ENCODE measurements at places on chromosomes 5 and 9.

DNA sequence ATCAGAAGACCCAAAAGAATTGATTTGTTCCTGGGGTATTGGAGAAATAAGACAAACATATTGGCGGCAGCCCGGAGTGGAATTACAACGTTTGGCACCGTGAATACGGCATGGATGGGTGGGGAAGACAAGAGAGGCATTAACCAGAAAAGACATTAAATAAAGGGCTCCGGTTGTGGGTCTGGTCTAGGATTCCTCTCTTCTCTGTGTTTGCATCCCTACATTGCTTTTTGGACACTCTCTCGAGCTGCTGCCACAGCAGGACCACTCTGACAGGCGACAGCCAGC lies 138.7 kb upstream of the PALM2AKAP2 start:
- DNase-seq: no peak

DNA sequence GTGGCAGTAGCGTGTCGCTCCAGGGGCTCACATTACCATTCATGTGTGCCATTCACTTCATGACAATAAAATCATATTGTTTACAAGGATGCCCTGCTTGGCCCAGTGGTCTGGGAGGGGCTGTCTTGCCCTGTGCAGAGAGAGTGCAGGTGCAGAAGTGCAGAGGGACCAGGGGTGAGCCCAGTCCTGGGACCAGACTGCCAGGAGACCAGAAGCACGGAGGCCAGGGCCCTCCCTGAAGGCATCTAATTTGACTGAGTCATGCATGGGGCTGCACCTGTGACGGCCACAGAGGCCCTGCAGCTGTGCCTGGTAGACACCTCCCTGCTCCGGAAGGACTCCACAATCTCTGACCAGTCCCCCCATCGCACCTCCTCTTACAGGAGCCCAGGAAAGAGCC lies 164.4 kb upstream of the FOXD4L5 start:
- DNase-seq: no peak

DNA sequence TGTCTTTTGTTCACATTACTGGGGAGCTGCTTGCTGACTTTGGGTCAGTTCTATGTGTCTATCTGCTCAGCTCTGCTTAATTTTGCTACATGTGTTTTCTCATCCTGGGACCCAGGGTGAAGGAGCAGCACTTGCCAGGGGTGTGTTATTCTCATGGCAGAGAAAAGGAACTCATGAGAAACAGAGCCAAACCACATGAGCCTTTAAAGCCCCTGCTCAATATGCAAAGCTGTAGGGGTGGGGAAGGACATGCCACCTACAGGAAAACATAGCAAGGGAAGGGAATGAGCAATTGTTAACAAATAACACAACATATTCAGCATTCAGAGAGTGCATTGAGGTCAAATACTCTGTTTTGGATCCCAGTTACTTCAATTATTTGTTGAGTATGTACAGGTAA lies 290.9 kb downstream of the CDK5RAP2 start:
- no peak for DNase-seq

DNA sequence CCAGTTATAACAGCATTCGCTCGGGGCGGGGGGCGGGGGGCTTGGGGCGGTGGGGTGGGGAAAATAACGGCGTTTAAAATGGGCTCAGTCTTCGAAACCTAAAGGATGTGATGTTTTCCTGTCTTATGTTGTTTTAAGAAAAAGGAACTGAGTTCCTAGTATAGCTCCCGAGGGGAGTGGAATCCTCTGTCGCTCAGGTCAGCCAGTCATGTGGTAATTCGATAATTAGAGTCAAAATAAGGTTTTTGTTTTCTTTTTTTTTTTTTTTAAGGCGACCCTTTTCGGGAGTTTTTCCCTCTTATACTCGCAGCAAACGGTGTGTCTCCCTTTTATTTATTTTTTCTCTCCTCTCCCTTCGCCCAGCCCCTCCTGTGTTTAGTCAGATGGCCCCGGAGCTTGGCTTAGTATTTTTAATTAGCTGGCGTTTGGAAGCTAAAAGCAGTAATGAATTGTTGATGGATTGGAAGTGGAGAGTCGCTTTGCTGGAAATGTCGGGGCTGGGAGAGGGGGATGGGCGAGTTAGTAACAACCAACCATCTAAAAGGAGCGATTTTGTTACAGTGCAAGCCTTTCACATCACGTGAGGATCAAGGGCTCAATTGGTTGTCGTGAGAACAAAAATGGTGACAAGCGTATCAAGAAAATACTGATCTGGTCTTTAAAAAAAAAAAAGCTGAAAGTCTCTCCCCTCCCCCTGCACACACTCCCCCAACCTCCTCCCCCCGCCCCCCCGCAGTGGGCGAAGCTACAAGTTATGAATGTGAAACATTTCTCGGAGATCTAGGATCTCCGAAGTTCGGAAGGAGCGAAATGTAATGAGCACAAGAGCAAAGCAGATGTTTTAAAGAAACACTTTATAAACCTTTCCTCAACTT lies 714 bp upstream of the ZNF608 start:
- DNase-seq: peak; percentile 54

DNA sequence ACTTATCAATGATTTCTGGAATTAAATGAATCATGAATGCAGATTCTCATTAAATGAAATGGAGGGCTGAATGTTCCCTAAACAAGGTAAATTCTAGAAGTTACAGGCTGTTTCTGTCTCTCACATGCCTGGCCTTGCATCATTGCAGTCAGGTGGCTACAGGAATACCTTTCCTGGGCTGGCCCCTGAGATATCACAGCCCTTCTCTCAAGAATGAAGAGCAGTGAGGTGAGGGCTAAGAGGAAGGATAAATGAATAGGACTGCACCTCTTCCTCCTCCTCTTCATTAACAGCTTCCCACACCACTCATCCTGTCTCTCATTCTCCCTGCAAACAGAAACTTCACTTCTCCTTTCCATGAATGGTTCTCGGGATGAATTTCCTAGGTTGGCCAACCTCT lies 22.5 kb downstream of the ARHGEF28 start:
- no peak for DNase-seq

DNA sequence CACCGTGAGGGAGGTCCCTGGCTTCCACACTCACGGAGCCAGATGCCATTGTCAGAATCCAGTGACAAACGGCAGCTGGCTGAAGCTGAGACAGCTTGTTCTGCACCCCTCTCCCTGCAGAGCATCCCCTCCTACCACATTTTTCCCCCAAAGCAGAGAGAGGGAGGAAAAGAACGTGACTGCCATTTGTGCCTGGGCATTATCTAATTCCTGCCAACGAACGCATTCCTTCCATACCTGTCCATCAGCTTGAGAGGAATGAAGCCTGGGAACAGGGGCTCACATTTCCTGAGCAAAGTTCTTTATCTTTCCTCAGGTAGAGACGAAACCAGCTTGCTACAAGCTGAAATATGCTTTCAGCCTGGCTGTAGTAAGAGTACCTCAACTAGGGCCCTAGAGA lies 175.4 kb downstream of the SLIT3 start:
- DNase-seq: no peak

- peak; percentile 94 for DNase-seq
These were observed 164.5 kb upstream of the S1PR3 start for GRCh38 chr9:88826771-88827181.

- no peak for DNase-seq
These were observed 26.5 kb downstream of the B4GALT1 start for GRCh38 chr9:33140401-33141360.

- peak; percentile 9 for DNase-seq
These were observed 93.8 kb downstream of the OXCT1 start for GRCh38 chr5:41776435-41776834.

DNA sequence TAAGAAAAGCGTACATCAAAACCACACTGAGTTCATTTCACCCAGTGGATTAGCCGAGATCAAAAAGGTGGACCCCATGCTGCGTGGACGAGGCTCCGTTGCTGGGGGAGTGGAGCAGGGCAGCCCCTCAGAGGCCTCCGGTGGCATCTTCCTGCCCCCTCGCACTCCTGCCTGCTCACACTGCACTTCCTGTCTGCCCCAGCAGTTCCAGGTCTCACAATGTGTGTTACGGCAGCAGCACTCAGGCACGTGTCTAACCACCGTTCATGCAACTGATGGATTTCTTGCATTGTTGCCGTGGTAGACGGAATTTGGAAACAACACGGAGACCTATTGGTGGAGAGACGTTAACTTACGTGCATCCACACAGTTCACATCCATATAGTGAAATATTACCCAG lies 196.6 kb upstream of the OTULINL start:
- no peak for DNase-seq

GRCh38 chr5:78638423-78638822 lies 10.1 kb downstream of the LHFPL2 start:
- peak; percentile 96 for DNase-seq

DNA sequence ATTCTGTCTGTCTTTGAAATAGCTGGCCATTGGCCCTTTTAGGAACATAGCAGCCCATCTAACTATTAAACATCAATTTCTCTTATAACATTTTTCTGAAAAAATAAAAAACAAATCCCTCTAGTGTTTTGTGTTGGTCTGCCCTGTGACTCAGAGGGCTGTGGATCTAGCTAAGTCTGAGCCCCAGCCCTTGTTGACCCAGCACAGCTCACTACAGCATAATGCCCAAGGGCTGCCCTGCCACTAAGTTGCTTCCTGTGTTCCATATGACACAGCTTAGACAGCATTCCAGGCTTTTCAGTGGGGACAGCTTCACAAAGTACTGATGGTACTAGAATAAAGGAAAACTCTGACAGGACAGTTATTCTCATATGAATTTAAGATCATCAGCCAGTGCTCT lies 136.0 kb downstream of the SCAMP1 start:
- DNase-seq: peak; percentile 40

DNA sequence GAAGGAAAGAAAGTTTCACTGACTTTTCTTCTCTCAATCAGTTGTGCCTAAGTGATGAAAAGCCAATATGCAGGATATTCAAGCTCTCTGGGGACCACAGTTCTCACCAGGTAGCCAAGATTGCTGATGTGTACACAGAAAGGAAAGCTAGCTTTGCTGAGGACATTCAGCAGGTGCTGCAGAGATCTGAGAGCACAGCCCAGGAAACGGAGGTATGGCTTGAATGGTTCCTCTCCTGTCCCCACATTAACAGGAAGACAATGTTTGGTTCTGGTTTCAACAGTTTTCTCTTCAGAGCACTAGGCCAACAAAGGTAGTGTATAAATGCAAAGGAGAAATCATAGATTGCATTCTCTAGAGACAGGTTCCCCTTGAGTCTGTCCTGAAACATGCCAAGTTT lies 69.6 kb downstream of the PTPDC1 start:
- DNase-seq: no peak

- DNase-seq: no peak
These were observed 234.1 kb downstream of the TMEM38B start for GRCh38 chr9:105928416-105928815.

- DNase-seq: no peak
These were observed 364.1 kb downstream of the EFNA5 start for GRCh38 chr5:107306594-107306993.

- no peak for DNase-seq
These were observed 33.2 kb upstream of the ASTN2 start for GRCh38 chr9:117448066-117448465.

DNA sequence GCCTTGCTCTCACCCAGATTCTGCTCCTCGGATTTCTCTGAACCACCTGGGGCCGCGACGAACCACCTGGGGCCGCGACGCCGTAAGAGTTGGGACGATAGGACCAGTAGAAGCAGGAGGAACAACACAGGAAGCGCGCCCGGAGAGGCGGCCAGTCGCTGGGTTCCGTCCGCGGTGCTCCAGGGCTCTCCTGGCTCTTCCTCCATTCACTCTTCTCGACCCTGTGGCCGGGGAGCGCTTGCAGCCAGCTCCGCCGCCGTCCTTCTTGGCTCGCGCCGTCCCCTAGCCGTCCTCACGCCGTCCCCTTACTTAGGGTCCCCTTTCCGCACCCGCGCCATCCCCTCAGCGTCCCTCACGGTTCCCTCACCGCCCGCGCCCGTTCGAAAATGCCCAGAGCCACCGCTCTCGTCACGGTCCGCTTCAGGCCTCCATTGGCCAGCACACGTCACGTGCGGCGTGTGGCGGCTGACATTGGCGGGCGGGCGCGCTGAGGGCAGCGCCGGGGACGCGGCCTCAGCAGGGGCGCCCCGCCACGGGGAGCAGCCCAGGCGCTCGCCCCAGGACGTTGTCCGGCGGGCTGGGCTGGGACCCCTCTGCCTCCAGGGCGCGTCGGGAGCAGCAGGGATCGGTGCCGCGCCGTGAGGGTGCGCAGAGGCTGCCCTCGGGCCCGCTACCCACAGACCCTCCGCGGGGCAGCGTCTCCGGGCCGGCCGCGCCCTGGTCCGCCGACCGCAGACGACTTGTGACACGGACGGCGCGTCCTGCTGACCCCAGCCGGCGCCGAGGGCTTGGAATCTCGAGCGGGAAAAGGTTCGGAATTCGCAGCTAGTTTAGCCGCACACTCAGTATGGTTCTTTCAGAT lies 53.7 kb upstream of the PTPDC1 start:
- DNase-seq: peak; percentile 77
